Common myeloid progenitor, CD34-positive (primary cell): ENCODE measurements at places on chromosomes 1 and 21.

GRCh38 chr1:91653183-91653582, 152.5 kb downstream of the CDC7 start:
- no peak for DNase-seq

GRCh38 chr1:35539824-35540261, 17.4 kb downstream of the KIAA0319L start:
- DNase-seq, result no peak

GRCh38 chr21:45439901-45440461, 35.0 kb downstream of the COL18A1 start:
- DNase-seq, result no peak

DNA sequence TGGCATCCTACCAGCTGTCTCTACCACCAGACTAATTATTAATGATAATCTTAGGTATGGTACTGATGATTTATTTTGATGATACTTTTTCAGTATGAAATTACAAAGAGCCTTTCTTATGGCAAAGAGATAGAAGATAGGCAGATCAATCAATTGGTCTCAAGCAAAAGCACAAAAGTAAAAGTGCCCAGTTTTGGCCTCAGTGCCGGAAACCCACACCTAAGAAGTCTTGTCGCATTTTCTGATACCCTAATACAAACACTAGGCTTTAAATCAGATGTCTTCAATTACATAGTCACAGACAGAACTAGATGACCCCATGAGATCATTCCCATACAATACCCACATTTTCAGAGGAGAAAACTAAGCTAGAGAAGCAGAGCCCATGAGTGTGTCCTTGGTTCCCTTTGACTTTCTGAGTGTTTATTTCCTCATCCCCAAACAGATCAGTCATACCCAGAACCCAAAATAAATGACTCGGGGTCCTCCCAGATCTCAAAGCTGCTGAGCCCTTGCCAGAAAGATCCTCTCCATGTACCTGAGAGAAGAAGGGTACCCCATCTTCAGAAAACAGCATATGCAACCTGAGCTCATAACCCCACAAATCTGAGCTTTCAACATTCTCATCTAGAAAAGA, 7.7 kb downstream of the ITPKB start:
- DNase-seq, result no peak

- DNase-seq, result no peak
Measured at GRCh38 chr1:110874324-110875215, 1.6 kb downstream of the CD53 start.

GRCh38 chr1:23745515-23745914, 2.2 kb downstream of the ELOA start:
- DNase-seq, result peak; percentile 46

DNA sequence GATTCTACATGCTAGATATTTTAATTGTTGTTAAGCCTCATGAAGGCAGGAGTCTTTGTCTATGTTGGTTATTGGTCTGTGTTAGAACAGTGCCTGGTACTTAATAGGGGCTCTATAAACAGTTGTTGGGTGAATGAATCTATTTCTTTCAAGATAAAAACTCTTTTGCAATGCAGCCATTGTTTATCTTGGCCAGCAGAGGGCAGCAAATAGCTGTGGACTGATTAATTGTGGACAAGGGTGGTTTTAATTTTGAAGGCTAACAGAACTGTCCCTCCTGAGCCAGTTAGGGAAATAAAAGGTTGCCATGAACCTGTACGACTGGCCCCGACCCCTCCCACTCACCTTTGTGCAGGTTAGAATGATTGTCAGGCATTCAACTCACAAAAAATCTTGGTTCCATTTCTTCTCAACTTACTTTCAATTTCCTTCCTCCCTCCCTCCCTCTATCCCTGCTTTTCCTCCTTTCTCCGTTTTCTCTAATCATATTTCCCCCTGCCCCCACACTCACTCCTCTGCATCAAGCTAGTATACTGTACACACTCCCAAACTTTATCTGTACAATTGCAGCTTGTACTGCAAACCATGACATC, 66.3 kb upstream of the DIRAS3 start:
- peak; percentile 61 for DNase-seq

GRCh38 chr1:109687641-109688499, at the start of gene GSTM1:
Gene GSTM1, plus strand, starts transcription at chr1:109687817. Its CDS starts 57 bp downstream, at chr1:109687874.
- DNase-seq, result peak; percentile 73

- peak; percentile 59 for DNase-seq
Measured at GRCh38 chr1:156371553-156372264, 2.7 kb downstream of the RHBG start.

GRCh38 chr1:201488830-201489589, 17.9 kb downstream of the CSRP1 start:
- DNase-seq, result peak; percentile 52

DNA sequence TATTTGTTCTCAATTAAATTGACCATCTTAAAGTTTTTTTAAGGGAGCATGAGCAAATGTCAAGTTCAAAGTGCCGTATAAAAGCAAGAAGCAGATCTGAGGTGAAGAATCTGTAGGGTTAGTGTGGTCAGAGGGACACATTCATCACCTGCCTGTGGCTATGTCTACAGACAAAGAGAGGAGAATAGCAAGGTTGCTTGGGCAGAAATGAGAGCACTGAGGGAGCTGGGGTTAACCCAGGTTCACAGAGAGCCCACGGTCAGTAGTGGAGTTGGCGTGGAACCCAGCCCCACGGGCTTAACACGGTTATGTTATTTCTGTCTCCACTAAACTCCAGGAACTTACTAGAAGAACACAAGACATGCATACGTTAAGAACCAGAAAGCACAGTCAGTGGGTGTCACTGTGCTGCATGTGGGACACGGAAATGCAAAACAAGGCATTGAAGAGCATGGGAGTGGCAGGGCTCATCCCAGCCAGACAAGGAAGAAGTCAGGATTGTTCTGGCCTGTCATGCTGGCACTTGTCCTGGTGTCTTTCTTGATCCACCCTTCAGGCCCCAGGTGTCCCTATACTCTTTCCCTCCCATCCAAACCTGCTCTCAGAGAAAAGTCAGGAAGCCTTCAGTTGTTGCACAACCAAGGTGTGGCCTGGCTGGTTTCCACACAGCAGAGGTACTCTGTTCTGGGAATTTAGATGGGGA, 95.5 kb upstream of the IVNS1ABP start:
- DNase-seq, result no peak

- peak; percentile 78 for DNase-seq
Measured at GRCh38 chr1:87953732-87954344, 625.2 kb downstream of the LMO4 start.

GRCh38 chr1:35220976-35221375, 28.0 kb upstream of the SFPQ start:
- DNase-seq, result peak; percentile 22

GRCh38 chr1:25042331-25043227, 112.5 kb upstream of the RUNX3 start:
- DNase-seq, result no peak

- DNase-seq, result no peak
Measured at GRCh38 chr21:27464648-27465047, 497.8 kb upstream of the ADAMTS5 start.

DNA sequence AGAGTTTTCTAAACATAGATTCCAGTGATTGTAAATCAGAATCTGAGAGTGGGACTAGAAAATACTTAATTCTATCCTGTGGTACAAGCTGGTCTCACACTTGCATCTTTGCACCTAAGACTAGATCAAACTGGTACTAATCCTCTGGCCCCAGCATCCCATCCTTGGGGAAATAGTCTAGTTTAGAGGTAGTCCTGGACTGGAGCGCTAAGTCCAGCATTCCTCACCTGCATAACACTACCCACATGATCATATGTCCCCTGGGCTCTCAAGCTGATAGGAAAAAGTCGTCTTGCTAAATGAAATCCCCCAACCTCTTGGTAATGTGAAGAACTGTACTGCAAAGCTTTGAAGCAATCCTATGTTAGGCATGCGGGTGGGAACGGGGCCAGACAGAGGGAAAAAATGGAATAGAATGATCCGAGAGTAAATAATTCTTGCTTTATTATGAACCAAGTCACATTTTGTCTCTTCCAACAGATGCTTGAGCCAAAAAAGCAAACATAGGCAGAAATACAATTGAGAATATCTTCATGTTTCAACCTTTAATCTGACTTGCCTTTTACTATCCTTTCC, 4.8 kb downstream of the COX20 start:
- DNase-seq, result no peak

DNA sequence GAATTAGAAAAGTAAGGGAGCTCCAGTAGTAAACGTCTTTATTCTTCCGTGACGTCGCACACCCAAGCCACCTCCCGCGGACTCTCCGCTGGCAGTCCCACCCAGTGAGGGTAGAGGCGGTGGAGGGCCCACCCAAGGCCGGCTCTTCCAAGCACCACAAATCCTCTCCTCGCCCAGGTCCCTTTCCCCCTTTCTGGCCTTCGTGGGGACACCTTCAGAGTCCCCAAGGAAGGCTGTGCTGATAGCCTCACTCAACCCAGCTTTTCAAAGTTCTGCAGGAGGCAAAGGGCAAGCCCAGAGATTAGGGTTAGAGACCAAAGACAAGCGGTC, 349 bp upstream of the GPN2 start:
- peak; percentile 25 for DNase-seq

GRCh38 chr1:43199093-43199726, 27.1 kb downstream of the CFAP57 start:
- DNase-seq, result no peak

DNA sequence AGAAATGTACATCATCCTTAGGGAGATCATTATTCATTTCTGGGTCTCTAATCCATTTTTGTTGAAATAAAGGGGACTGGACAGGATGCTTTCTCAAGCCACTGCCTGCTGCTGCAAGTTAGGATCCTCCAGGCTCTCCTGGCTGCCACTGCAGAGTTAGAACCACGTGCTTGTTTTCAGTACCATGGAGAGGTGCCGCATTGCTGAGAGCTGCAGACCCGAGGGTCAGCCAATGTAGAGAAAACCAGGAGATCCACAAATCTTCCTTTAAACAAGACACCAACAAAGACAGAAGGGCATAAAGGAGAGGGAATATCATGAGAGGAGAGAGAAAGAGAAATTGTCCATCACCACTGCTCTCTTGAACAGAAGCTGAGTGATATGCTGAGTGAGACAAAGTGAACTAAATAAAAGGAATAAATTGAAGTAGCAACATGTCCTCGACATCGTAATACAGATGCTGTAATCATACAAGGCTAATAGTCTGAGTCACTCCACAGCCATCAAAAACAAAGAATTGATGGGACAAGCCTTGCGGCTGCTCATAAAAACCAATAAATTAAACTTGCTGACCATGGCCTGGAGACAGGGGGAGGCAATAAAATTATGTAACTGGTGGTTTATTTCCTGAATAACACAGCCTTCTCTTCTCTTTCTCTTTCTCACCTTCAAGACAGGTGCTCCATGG, 255.7 kb downstream of the OMA1 start:
- DNase-seq, result no peak

DNA sequence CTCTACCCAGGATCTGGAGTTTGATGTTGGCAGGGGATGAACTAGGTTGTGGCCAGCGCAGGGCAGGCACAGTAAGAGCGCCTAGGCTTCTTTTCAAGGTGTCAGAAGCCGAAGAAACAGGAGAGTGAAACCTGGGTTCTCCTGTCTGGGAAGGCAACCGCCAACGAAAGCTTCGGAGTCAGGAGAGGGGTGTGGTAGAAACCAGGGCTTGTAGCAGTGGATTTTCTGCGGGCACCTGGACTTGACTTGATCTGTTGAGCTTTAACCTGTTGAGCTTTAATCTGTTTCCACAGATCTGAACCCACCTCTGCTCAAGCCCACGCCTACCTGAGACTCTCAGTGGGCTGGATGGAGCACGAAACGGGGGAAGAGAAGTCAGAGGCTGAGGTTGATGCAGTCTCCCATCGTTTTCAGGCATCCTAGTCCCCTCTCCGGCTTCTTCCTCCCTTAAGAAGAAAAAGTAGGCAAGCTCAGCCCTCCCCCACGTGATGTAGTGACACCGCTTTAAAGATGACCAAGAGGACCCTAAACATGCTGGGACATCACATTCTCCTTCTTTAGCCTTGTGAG, 9.3 kb downstream of the HLX start:
- no peak for DNase-seq

GRCh38 chr1:240100371-240100934, 8.8 kb downstream of the FMN2 start:
- no peak for DNase-seq

- DNase-seq, result no peak
Measured at GRCh38 chr1:76759950-76760349, 107.3 kb upstream of the ST6GALNAC5 start.

DNA sequence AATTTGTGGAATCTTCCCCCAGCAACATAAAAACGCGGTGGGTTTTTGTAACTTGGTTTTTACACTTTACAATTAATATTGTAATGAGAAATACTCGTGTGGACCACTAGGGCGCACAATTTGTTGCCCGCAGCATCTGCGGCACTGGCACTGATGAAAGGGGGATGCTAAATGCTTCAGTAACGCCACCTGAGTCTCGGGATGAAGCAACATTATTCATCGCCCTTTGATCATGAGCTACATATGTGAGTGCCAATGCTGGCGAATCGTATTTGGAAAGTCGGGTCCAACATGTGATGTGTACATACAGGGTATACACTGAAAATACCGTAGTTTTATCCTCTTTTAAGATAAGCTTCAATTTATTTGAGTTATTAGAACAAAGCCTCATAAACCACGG, 34.2 kb upstream of the COX20 start:
- DNase-seq, result peak; percentile 78

DNA sequence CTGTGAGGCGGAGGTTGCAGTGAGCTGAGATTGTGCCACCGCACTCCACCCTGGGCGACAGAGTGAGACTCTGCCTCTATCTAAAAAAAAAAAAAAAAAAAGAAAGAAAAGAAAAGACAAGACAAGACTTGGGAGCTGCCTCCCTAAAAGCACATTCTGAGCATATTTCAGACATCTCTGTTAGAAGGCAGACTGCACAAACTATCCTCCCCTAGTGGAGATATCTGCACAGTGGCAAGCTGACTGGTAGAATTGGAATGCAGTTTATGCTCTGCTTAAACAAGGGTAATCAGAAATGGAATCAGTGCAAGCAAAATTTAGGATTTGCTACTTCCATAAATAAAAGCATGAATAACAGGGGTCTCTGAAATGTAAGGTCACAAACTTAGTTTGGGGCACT, 31.8 kb downstream of the GNG4 start:
- DNase-seq, result no peak

DNA sequence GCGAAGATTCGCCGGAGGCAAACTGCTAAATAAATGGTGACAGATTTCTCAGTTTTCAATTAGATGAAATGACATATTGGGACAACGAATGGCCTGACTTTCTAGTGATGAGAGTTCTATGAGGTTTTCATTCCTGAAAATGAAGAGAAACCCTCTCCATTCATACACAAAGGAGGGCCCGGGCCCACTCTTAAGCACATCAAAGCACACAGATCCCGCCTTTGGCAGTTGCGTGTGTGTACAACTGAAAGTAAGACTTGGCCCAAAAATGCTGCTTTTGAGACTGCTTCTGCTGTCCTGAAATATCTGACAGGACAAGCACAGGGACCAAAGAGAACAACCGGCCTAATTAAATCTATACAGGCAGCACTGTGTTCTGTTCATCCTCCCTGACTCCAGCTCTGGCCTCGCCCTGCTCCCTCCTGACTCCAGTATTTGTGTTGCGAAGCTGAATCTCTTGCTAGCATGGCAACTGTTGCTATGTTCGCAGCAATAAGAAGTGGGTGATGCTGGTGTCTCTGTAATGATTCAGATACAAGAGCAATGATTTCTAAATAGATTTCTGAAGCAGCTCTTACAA, 7.4 kb downstream of the LRRC53 start:
- DNase-seq, result no peak
